Lower lobe of right lung (tissue), 2 donors: ENCODE measurements at places on chromosomes 1 and 21.

- no peak for DNase-seq
- H3K27ac ChIP-seq = no peak overlapping the region
- no peaks in the 10 kb centered on the region for H3K27me3 ChIP-seq
- H3K4me1 ChIP-seq = no peaks in the 10 kb centered on the region
- no peak overlapping the region for H3K4me3 ChIP-seq
Observed at GRCh38 chr1:184739796-184740195, 14.9 kb downstream of the EDEM3 start.

GRCh38 chr21:42468491-42469131, 27.4 kb downstream of the RSPH1 start:
- no peak for DNase-seq
- H3K4me3 ChIP-seq = no peak overlapping the region
- H3K4me1 ChIP-seq = peaks cover 27% of the 10 kb centered on the region
- no peaks in the 10 kb centered on the region for H3K27me3 ChIP-seq
- H3K36me3 ChIP-seq = no peaks in the 10 kb centered on the region

GRCh38 chr1:160739098-160739511, at the start of gene SLAMF7:
TSS of gene SLAMF7 (plus strand) at chr1:160739247. CDS start at chr1:160739302, 55 bp downstream.
- no peaks in the 10 kb centered on the region for H3K4me1 ChIP-seq
- DNase-seq = no peak
- H3K27ac ChIP-seq = no peak within 1 kb of the TSS
- peak within 1 kb of the TSS; percentile 33 for H3K4me3 ChIP-seq
- H3K27me3 ChIP-seq = no peaks in the 10 kb centered on the region

DNA sequence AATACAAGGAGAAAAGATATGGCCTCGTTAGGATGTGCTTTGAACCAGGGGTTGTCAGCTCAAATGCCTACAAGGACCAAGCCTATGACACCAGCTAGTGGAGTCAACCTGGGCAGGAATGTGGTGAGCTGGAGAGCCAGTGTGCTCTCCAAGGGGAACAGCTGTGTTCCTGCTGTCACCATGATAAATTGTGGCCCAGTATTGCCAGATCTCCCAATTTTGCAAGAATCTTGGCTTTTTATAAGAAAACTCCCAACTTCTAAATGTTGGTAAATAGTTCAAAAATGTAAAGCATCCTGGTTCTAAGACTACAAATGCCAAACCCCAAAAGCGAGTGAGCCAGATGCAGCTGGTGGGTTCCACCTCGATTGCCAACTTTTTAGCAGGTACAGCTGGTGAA, 391.1 kb downstream of the PLPP3 start:
- H3K4me1 ChIP-seq = peaks cover 14% of the 10 kb centered on the region
- no peak for DNase-seq
- no peak overlapping the region for H3K27ac ChIP-seq
- no peaks in the 10 kb centered on the region for H3K36me3 ChIP-seq

GRCh38 chr1:109775398-109775797, 11.7 kb upstream of the EPS8L3 start:
- no peaks in the 10 kb centered on the region for H3K36me3 ChIP-seq
- H3K4me3 ChIP-seq = no peak overlapping the region
- H3K27me3 ChIP-seq = no peaks in the 10 kb centered on the region
- no peak for DNase-seq
- no peak overlapping the region for H3K27ac ChIP-seq

DNA sequence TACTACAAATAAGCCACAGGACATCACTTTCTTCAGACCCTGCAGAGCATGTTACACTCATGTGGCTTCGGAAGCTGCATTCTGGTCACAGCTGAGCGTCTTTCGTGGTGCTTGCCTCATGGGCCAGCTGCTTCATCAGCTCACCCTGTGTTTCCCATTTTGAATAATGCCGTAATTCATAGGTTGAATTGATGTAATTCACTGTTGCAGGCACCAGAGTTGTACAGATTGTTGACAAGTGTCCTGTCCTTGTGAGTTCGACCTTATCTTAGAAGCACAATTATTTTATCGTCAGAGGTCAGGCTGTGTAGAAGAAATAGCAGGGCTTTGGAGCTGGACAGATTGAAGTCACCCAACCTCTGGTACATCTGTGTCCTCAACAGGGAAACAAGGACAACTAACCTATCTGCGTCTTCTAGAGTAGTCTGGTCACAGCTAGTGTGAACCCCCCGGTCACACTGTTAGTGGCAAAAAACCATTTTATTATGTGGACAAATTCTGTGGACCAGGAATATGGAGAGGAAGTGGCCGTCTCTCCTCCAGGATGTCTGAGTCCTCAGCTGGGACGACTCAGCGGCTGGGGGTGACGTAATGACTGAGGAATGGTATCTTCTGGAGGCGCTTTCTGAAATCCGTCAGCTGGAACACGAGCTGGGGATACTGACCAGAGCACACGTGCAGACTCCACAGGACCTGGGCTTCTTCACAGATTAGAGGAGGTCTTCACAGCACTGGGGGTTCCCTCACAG, 17.8 kb downstream of the PKNOX1 start:
- H3K27me3 ChIP-seq = no peaks in the 10 kb centered on the region
- DNase-seq = peak; percentile 56
- H3K36me3 ChIP-seq = no peaks in the 10 kb centered on the region
- H3K27ac ChIP-seq = peak overlapping the region; percentile 62
- no peaks in the 10 kb centered on the region for H3K4me1 ChIP-seq
- no peak overlapping the region for H3K4me3 ChIP-seq

- no peaks in the 10 kb centered on the region for H3K36me3 ChIP-seq
- H3K27me3 ChIP-seq = no peaks in the 10 kb centered on the region
- no peak for DNase-seq
Observed at GRCh38 chr1:216045400-216045799, 377.8 kb downstream of the USH2A start.

DNA sequence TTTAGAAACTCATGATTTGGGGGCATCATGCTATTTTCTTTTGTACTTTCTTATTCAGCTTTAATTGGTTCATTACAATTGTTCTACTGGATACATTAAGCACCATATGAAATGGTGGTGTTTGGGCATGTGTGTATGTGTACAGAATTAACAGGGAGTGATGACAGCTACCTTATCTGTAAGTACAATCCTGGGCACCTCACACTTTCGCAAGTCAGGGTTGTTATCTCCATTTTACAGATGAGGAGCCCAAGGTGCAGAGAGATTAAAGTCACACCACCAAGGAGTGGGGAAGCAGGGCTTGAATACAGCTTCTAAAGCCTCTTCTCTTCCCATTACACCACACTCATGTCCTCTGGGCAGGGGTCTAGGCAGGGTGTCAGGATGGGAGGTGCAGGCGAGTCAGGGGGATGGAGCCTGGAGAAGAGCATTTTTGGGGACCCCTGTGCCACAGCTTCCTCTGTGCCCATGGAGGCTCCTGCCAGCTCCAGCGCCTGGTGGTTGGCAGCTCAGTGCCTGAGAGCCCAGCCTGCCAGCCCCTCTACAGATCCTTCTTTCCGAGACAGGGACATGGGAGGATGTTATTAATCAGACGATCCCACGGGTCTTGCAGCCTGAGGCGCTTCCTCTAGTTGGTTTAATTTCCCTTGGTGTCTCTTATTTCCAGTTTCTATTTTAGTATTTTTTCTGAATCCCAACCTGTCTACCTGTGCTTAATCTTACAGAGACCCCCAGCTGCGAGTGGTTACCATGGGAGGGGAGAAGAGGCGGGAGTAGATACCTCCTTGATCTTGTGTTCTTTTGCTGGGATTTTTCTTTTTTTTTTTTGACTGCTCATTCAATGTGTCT, 126.2 kb upstream of the CD34 start:
- H3K27me3 ChIP-seq = no peaks in the 10 kb centered on the region
- H3K4me1 ChIP-seq = no peaks in the 10 kb centered on the region
- peaks cover 97% of the 10 kb centered on the region for H3K36me3 ChIP-seq

DNA sequence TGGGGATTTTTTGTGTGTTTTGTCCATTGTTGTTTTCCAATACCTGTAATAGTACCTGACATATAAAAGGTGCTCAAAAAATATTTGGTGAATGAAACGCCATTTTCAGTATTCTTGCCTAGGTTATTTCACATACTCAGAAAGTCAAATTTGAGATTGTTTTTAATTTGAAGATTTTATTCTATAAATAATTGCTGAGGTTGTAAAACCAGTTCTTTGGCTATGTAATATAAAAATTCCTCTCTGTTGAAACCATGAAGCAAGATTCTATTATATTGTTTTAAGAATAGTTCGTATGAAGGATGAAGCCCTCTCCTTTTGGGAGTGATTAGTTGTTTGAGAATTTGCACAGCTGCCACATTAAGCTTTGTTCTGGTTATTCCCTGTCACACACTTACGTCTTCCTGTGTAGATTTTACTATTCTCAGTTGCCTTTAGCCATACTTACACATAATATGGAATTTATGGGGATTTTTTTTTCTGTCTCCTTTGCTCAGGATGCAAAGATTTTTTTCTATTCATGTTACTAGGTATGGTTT, 60.2 kb upstream of the MPC2 start:
- no peak for DNase-seq
- peaks cover 22% of the 10 kb centered on the region for H3K36me3 ChIP-seq
- no peaks in the 10 kb centered on the region for H3K4me1 ChIP-seq
- no peaks in the 10 kb centered on the region for H3K27me3 ChIP-seq
- no peak overlapping the region for H3K4me3 ChIP-seq

GRCh38 chr21:37770461-37770860, 145.8 kb downstream of the KCNJ6 start:
- no peaks in the 10 kb centered on the region for H3K27me3 ChIP-seq
- no peak for DNase-seq
- no peaks in the 10 kb centered on the region for H3K4me1 ChIP-seq
- no peak overlapping the region for H3K4me3 ChIP-seq
- no peak overlapping the region for H3K27ac ChIP-seq
- H3K36me3 ChIP-seq = no peaks in the 10 kb centered on the region

DNA sequence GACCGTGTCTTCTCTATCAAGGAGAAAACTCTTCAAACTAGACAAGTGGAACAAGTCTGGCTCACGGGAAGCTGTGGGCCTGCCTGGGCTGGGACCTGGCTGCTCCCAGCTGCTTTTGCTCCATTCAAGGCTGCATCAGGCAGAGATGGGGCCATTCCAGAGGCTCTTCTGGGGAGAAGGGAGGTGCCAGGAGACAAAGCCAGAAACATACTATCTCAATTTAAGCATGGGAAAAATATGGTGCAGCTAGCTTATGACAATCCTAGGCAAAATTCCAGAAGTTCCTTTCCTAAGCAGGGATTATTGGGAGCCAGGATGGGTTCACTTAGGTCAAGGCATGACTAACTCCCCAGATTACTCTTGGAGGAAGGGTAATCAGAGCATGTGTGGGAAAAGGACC, 90.8 kb upstream of the SLC2A1 start:
- H3K27ac ChIP-seq = no peak overlapping the region
- no peaks in the 10 kb centered on the region for H3K4me1 ChIP-seq
- H3K27me3 ChIP-seq = no peaks in the 10 kb centered on the region

DNA sequence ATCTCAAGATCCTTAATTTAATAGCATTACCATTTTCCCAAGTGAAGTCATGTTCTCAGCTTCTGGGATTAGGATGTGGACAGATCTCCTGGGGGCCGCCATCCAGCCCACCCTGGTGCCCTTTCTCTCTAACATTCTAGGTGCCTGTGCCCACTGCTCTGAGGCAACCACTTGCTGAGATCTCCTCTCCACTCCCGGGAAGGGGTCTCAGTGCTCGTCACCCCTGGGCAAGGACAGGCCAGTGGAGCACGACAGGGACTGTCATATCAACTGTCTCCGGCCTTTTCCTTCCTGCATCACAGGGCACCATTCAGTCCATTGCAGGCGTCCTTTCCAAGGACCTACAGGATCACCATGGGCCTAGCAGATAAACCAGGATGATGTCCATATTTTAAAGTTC, 304.8 kb downstream of the AJAP1 start:
- no peak overlapping the region for H3K4me3 ChIP-seq
- H3K4me1 ChIP-seq = no peaks in the 10 kb centered on the region
- peaks cover 5% of the 10 kb centered on the region for H3K27me3 ChIP-seq
- H3K27ac ChIP-seq = no peak overlapping the region
- no peak for DNase-seq

DNA sequence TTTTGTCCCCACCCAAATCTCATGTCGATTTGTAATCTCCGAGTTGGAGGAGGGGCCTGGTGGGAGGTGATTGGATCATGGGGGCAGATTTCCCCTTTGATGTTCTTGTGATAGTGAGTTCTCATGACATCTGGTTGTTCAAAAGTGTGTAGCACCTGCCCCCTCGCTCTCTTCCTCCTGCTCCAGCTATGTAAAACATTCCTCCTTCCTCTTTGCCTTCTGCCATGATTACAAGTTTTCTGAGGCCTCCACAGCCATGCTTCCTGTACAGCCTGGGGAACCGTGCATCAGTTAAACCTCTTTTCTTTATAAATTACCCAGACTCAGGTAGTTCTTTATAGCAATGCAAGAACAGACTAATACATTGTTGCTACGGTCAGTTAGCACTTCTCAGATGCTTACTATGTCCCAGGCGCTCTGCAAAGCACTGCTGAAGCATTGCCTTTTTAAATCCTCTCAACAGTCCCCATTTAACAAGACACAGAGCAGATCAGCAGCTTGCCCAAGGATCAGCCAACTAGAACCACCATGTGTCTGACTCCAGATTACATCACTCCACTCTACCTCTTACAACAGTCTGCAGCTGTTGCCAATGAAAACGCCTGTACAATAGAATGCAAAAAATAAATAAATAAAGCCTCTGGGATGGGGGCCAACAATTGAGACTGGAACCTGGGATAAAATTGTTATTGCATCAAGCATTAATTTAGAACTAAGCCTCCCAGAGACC, 52.4 kb upstream of the USP1 start:
- no peak overlapping the region for H3K27ac ChIP-seq
- no peak for DNase-seq
- no peaks in the 10 kb centered on the region for H3K27me3 ChIP-seq
- H3K4me3 ChIP-seq = no peak overlapping the region

DNA sequence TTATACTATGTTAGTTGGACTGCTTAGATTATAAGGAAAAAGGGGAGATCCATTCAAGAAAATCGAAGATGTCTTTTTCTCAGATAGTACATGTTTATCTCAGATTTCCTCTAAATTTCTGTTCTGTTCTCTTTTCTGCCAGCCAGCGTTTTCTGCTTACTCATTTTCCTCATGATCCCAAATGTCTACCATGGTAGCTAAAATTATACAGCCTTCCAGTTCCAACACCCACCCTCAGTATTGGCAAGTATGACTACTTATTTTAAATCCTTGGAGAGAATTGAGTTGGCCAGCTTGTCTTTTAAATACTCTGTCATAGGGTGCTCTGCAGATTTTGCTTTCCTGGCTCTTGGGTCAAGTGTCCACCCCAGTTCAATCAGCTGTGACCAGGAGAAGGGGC, 95.7 kb upstream of the PLXNA2 start:
- H3K27ac ChIP-seq = no peak overlapping the region
- peaks cover 4% of the 10 kb centered on the region for H3K27me3 ChIP-seq
- H3K4me1 ChIP-seq = no peaks in the 10 kb centered on the region
- no peak for DNase-seq

DNA sequence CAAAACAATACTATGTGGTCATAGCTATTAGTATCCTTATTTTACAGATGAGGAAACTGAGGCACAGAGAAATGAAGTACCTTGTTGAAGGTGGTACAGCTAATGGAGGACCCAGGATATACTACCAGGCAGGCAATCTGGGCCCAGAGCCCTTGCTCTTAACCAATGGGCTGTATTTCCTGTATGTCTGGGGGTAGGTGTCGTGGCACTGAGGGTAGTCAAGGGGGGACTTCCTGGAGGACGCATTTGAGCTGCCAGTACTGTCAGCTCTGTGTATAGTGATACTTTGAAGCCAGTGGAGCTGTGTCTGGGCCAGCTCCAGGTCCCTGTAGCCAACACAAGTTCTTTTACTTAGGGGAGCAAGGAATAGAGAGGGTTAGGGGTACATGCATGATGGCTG, 34.9 kb downstream of the FAM151A start:
- H3K36me3 ChIP-seq = no peaks in the 10 kb centered on the region
- no peak overlapping the region for H3K27ac ChIP-seq
- no peaks in the 10 kb centered on the region for H3K27me3 ChIP-seq
- H3K4me1 ChIP-seq = no peaks in the 10 kb centered on the region
- no peak for DNase-seq
